Mesothelial cell of epicardium (in vitro differentiated cells): ENCODE measurements at places on chromosomes 2 and 18. TPM values are rescaled to one million over a fixed set of nuclear protein-coding genes. Genes with fewer than 3 reads are reported as not detected.

PJVK gene
- 12.1 to 13.8 TPM (median 12.2 TPM) in 3 replicates for total RNA-seq

RMND5A gene
- total RNA-seq, result 41.0 to 44.3 TPM (median 43.9 TPM) in 3 replicates

LDAH gene
- 22.6 to 28.9 TPM (median 27.4 TPM) in 3 replicates for total RNA-seq

POTEI gene
- total RNA-seq, result 7.0 to 7.3 TPM (median 7.1 TPM) in 3 replicates

UNC50 gene
- 43.9 to 45.0 TPM (median 44.6 TPM) in 3 replicates for total RNA-seq

SULT1C4 gene
- total RNA-seq, result 16.0 to 17.5 TPM (median 17.5 TPM) in 3 replicates

SPR gene
- total RNA-seq, result 11.4 to 13.8 TPM (median 12.5 TPM) in 3 replicates

EDAR gene
- 5.1 to 6.6 TPM (median 5.5 TPM) in 3 replicates for total RNA-seq

OR6B2 gene
- total RNA-seq, result not detected in 3 replicates

REG3A gene
- total RNA-seq, result not detected in 3 replicates

BCL2 gene
- total RNA-seq, result 8.4 to 9.3 TPM (median 8.5 TPM) in 3 replicates

AGXT gene
- total RNA-seq, result not detected in 3 replicates

PLGLB1 gene
- 8.4 to 9.3 TPM (median 8.8 TPM) in 3 replicates for total RNA-seq

FBXO48 gene
- total RNA-seq, result 0.72 to 0.77 TPM (median 0.75 TPM) in 3 replicates

TRAPPC8 gene
- total RNA-seq, result 34.9 to 39.8 TPM (median 35.6 TPM) in 3 replicates

AKAIN1 gene
- total RNA-seq, result not detected in 3 replicates

FAM117B gene
- 29.2 to 30.3 TPM (median 29.5 TPM) in 3 replicates for total RNA-seq

ALPP gene
- not detected in 3 replicates for total RNA-seq

PRKCE gene
- total RNA-seq, result 18.1 to 18.5 TPM (median 18.4 TPM) in 3 replicates

PARD6G gene
- total RNA-seq, result 25.5 to 30.8 TPM (median 30.7 TPM) in 3 replicates

CNPPD1 gene
- 24.4 to 28.2 TPM (median 27.5 TPM) in 3 replicates for total RNA-seq

ZNF513 gene
- 25.0 to 25.7 TPM (median 25.1 TPM) in 3 replicates for total RNA-seq

SERPINB10 gene
- total RNA-seq, result not detected in 3 replicates

RBFA gene
- 35.3 to 38.3 TPM (median 37.5 TPM) in 3 replicates for total RNA-seq

C2orf81 gene
- 4.7 to 8.8 TPM (median 6.0 TPM) in 3 replicates for total RNA-seq

DCDC2C gene
- total RNA-seq, result not detected in 3 replicates

DAW1 gene
- total RNA-seq, result not detected in 3 replicates

MAIP1 gene
- 17.5 to 20.2 TPM (median 19.2 TPM) in 3 replicates for total RNA-seq

POLR1A gene
- 59.8 to 64.4 TPM (median 61.6 TPM) in 3 replicates for total RNA-seq

ACTG2 gene
- total RNA-seq, result 9.3 to 10.0 TPM (median 9.4 TPM) in 3 replicates

PRSS56 gene
- 0.09 TPM in 1 of 3 replicates, not detected in the others for total RNA-seq

SH2D6 gene
- total RNA-seq, result 0.35 to 0.79 TPM (median 0.38 TPM) in 3 replicates

SKA1 gene
- total RNA-seq, result 5.0 to 5.9 TPM (median 5.5 TPM) in 3 replicates

IL1RN gene
- total RNA-seq, result not detected in 3 replicates

MAB21L4 gene
- total RNA-seq, result 2.0 to 3.2 TPM (median 2.4 TPM) in 3 replicates

PIEZO2 gene
- total RNA-seq, result 36.7 to 43.7 TPM (median 40.9 TPM) in 3 replicates
